ENCODE measurements at places on chromosomes 11 and 22.

DNA sequence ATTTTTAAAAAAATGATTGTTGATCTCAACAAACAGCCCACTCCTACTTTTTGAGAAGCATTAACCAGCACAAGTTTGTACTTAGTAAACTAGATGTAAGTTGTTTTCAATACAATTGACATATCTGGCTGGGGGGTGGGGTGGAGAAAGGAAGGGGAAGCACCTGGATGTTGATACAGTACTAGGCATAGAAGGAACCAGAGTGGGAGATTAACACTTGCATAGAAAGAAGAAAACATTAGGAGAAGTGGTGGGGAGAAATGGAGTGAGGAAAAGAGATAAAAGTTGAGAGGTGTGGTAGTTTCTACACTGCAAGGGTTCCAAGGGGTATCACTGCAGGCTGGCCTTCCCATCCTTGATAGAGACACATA lies 10.6 kb upstream of the GAB2 start:
- no peak for DNase-seq

- DNase-seq, result no peak
These were observed 6.7 kb upstream of the PAX6 start for GRCh38 chr11:31817621-31818424.

DNA sequence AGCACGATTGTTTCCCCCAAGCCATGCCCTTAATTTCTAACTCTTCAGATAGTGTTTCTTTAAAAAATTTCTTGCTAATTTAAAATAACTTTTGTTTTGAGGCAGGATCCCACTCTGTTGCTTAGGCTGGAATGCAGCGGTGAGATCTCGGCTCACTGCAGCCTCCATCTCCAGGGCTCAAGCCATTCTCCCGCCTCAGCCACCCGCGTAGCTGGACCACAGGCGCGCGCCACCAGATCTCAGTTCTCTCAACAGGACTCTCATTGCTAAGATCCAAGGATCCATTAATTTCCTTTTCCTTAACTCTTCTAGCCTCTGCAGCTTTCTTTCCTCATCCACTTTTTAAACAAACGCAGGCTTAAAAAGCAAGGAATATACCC lies 327 bp upstream of the MED17 start:
- no peak for DNase-seq

GRCh38 chr22:43346521-43346929 lies 3.4 kb upstream of the SCUBE1 start:
- peak; percentile 57 for DNase-seq

DNA sequence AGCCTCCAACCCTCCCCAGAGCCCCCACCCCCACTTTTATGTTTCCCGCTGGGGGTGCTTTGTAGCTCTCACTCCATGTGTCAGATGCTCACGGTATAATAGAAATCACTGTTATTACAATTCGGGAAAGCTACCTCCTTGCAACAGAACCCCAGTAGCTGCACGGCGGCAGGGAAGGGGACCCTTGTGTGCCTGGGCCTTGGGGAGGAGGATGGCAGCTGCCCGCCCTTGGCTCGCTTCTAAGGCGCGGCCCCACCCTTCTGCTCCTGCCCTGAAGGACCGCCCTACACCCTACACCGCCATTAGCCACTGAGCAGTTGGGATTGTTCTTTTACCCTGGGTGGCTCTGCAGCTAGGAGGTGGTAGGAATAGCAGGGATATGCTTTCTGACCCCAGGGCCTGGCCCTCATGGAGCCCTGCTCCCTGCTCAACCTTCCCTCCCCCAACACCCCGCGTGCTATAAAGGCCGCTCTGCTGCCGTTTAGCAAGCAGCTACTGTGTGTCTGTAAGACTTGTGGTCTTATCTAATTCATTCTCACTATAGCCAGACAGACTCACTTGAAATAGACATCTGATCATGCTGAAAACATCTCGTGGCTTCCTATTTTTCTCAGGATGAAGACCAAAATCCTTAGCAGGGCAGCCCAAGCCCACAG lies 219.7 kb downstream of the CEP164 start:
- no peak for DNase-seq

DNA sequence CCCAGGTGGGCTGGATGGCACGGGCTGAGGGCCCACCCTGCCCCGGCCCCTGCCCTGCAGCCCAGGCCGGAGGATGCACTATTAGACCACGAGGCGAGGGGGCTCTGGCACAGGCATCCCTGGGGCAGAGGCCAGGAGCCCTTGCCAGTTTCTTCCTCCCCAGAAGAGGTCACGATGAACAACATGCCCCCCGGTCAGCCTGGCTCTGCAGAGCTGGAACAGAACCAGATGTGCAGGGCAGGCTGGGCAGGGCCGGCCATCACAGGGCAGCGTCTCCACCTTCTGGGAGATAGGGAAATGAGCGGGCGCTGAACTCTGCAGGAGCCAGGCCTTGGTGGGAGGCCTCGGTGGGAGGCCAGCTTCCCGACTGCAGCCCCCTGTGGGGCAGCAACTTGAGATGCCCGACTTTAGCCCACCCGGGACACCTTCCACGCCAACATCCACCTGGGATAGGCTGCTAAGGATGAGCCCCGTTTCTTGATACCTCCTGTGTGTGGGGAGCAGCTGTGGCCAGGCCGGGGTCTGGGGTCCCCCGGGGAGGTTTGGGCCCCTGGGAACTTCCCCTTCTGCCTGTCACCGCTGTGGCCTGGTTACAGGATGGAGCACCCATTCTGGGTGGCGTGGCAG lies 21.8 kb upstream of the GNB1L start:
- no peak for DNase-seq

DNA sequence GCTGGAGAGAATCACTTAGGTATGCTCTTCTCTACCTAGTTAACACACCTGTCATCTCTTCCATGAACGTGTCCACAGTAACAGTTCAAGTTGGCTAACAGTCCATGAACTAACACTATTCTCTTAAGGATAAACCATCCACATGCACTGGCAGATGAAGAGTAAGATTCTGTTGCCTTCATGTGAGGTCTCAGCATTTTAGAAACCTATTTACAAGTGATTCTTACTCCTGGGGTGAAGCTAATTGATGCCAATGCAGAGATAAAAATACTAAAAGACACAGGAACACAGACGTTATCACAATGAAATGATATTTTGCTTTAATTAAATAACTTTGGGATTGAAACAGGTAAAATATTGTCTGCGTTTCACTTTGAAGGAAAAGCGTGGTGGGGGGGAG lies 1.3 kb downstream of the LRRC4C start:
- no peak for DNase-seq

GRCh38 chr11:128694618-128695481 lies 978 bp downstream of the FLI1 start:
- DNase-seq, result no peak

- no peak for DNase-seq
These were observed 4.7 kb downstream of the CARNS1 start for GRCh38 chr11:67420147-67420645.

- DNase-seq, result no peak
These were observed 177.5 kb downstream of the MYO18B start for GRCh38 chr22:25919452-25919851.

DNA sequence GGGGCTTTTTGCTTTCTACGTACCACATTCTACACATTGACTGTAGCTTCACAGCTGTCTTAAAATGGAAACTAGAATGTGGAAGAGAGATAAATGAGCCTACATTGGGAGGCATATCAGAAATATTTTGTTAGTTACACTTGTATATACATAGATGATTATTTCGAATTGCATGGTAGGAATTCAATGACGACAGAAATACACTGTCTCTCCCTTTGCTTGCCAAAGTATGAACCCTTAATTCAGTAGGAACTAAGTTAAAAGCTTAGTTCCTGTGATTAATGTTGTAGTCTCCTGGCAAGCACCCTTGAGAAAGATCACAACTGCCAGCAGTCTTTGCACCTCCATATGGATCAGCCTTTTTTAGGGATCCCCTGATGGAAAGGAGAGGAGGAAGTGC lies 10.1 kb downstream of the C11orf87 start:
- no peak for DNase-seq

DNA sequence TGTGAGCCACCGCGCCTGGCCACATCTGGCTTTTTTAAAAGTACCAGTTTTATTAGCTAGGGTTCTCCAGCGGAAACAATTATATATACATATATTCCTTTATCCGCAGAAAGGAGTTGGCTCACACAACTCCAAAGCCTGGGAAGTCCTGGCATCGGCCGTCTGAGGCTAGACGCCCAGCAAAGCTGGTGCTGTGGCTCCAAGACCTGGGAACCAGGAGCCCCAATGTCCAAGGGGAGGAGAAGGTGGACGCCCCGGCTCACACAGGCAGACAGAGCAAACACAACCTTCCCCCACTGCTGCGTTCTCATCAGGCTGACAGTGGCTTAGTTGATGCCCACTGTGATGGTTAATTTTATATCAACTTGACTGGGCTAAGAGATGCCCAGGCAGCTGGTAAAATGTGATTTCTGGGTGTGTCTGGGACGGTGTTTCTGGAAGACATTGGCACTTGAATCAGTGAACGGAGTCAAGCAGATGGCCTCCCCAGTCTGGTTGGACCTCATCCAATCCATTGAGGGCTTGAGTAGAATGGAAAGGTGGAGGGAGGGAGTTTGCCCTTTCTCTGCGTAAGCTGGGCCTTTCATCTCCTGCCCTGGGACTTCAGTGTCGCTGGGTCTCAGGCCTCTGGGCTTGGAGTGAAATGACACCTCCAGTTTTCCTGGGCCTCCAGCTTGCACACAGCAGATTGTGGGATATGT lies 904.4 kb downstream of the BRD1 start:
- no peak for DNase-seq

DNA sequence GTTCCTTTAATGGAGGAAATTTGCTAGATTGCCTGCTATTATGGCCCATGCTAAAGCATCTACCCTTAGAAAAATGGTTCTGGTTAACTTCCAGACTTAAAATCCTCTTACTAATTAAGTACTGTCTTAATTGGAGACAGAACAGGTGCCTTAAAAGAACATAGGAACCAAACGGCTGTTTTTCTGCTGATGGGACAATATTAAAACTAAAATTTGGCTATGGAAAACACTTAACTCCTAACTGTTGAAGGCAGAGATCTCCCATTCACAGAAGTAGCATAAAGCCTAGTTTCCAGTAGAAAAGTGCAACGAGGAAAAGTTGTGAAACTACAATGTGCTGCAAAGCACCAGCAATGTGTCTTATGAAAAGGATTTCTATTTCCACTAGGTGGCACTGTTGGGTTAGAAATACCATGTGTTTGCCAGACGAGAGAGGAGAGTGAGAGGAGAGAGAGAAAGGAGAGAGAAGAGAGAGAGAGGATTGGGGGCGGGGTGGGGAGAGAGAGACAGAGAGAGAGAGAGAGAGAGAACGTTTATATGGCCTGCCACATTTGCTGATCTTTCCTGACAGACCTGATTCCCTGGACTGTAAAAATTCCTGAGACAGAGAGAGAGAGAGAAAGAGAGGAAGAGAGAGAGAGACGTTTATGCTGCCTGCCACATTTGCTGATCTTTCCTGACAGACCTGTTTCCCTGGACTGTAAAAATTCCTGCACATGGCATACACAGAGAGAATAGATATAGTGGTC lies 51.5 kb downstream of the FAM181B start:
- DNase-seq, result no peak

GRCh38 chr11:64863391-64864060 lies 14.9 kb downstream of the EHD1 start:
- DNase-seq, result no peak

DNA sequence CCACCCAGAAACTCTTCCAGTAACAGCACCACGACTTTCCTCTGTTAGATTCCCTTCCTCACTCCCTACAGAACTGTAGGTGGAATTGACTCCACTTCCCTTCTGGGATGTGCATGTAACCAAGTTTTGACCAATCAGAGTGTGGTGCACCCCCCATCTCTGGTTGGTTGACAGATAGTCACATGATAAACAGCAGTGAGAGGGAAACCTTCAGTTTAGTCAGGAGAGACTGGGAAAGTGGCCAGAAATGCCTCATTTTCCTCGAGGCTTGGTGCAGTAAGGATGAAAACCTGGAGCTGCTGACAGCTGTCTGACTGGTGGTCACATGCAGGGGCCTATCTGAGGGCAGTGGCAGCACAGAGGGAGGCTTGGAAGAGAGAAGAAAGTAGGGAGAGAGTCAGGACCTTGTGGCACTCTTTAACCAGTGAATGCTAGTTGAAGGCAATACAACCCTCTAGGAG lies 67.3 kb upstream of the GRK3 start:
- no peak for DNase-seq

- no peak for DNase-seq
These were observed 10.2 kb downstream of the YPEL4 start for GRCh38 chr11:57639321-57640067.

DNA sequence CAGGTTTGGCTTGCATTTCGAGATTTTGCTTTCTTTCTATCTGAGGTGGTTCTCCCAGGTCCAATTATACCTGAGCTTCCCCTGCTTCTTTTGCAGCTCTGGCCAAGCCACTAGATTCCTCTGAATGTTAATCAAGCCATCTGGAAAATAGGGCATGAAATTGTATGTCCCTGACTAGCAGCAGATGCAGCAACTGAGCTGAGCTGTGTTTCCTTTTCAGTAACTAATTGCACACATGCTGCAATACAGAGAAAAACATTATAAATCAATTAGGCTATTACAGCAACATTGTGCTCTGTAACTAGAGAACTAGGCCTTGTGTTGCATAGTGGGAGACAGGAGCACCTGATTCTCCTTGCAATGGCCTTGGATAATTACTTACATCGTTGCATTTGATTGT lies 408.3 kb downstream of the ETS1 start:
- no peak for DNase-seq

DNA sequence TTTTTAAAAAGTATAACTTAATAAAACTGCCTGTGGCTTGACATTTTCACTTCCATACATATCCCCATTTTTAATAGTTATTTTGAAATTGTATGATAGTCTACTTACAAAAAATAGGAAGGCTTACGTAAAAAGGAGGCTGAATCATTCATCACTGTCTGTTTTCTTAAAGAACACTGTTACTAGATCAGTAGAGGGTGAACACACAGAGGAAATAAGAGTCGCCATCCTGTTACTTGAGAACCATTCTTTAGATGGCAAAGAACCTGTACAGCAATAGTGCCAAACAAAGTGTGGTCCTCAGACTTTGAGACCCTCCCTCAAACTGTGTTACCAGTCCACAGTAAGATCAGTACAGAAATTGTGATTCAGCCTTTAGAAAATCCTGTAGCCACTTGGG lies 180.7 kb downstream of the PGR start:
- no peak for DNase-seq

- DNase-seq, result no peak
These were observed 10.2 kb upstream of the SF1 start for GRCh38 chr11:64788321-64789215.

All from stimulated activated CD4-positive, alpha-beta T cell treated with anti-CD3 and anti-CD28 coated beads, Interleukin-4, amount 100 ng/mL, for 48 hours (primary cell).